GM10248 (cell line): ENCODE measurements at places on chromosomes 3 and 15.

GRCh38 chr3:169256027-169256426, 407.5 kb downstream of the MECOM start:
- no peak for DNase-seq

DNA sequence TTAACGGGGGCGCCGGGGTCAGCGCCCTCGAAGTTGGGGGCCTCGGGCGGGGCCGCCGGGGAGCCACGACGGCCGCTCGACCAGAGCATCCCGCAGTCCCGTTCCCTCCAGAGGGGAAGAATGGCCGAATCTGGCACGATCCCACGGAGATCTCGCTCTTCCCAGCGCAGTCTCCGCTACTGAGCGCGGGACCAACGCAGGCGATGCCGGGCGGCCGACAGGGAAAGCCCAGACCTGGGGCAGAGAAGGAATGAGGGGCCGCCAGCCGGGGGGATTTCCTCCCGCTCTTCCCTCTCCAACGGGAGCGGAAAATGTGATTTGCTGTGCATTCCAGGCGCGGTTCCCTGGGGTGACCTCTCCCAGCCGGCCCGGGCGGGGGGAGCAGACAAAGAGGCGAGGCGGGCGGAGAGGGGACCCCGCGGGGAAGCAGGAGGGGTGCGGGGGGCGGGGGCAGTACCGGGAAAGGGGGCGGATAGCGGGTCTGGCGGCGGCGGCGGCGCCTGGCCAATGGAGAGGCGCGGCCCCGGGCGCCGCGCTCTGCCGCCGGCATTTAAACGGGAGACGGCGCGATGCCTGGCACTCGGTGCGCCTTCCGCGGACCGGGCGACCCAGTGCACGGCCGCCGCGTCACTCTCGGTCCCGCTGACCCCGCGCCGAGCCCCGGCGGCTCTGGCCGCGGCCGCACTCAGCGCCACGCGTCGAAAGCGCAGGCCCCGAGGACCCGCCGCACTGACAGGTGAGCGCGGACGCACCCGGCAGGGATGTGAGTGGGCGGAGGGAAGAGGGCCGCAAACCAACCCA, at the start of gene GREM1:
Gene GREM1, plus strand, starts transcription at position 579 of the 801 bp plus-strand sequence. CDS start 12,687 bp downstream, outside the sequence.
- no peak for DNase-seq

- no peak for DNase-seq
These were observed 25.9 kb upstream of the SLCO2A1 start for GRCh38 chr3:134055661-134056060.

DNA sequence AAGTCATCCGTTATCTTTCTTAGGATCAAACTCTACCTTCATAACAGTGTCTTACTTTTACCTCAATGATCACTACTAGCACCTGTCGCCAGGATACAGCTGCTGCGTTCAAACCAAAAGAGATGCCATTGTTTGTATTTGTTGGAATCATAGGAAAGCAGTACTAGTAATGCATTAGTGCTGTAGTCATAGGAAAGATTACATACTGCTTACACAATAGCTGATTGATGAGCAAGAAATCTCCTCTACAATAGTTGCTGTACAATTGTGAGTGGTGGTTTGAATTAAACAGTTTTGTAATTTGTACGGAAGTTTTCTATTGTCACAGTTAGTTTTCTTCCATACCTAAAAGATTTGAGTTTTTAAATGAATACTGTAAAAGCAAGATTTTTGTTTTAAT, 21.4 kb downstream of the ACAP2 start:
- no peak for DNase-seq

GRCh38 chr3:159775372-159775961, 213.2 kb upstream of the IL12A start:
- no peak for DNase-seq

GRCh38 chr3:107810171-107811071, 280.4 kb downstream of the CD47 start:
- no peak for DNase-seq

- no peak for DNase-seq
These were observed 15.1 kb downstream of the ABI3BP start for GRCh38 chr3:100978011-100978659.

DNA sequence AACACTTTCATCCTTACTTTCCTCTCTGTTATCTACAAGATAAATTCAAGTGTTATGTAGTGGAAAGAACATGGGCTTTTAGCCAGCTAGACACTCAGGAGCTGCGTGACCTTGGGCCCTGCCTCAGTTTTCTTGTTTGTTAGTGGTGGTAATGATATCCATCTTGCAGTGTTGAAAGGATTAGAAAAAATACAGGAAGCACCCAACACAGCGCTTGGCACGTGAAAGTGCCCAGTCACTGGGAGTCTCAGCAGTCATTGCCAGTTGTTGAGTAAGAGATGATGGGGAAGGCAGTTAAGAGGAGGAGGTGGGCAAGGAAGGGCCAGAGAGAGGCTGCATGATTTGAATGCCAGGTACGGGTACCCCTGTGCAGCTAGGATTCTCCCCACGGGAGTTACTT, 5.3 kb downstream of the PDIA5 start:
- DNase-seq, result no peak

DNA sequence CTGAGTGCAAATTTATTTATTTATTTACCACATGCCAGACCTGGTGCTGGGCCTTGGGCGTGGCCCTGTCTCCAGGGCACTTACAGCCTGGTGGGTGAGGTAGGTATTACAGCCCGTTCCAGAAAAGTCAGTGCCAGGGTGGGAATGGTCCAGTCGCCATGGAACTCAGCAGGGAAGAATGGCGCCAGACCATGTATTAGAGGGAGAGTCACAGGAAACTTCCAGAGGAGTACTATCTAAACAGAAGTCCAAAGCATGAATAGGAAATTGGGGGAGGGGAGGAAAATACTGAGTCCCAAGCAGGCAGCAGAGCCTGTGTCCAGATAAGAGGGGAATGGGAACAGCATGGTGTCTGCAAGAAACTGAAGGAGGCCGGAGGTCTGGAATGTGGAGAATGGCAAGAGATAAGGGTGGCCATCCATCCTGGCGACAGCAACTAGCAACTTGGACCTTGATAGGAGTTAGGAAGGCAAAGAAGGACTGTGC, 27.0 kb downstream of the SH3BP5 start:
- DNase-seq, result no peak

- DNase-seq, result no peak
These were observed at the start of gene BCHE for GRCh38 chr3:165837058-165837525. Gene BCHE, minus strand, starts transcription at chr3:165837423. Its CDS starts 6,390 bp downstream, at chr3:165831033.

- DNase-seq, result no peak
These were observed 32.1 kb upstream of the PCSK6 start for GRCh38 chr15:101521591-101521990.

DNA sequence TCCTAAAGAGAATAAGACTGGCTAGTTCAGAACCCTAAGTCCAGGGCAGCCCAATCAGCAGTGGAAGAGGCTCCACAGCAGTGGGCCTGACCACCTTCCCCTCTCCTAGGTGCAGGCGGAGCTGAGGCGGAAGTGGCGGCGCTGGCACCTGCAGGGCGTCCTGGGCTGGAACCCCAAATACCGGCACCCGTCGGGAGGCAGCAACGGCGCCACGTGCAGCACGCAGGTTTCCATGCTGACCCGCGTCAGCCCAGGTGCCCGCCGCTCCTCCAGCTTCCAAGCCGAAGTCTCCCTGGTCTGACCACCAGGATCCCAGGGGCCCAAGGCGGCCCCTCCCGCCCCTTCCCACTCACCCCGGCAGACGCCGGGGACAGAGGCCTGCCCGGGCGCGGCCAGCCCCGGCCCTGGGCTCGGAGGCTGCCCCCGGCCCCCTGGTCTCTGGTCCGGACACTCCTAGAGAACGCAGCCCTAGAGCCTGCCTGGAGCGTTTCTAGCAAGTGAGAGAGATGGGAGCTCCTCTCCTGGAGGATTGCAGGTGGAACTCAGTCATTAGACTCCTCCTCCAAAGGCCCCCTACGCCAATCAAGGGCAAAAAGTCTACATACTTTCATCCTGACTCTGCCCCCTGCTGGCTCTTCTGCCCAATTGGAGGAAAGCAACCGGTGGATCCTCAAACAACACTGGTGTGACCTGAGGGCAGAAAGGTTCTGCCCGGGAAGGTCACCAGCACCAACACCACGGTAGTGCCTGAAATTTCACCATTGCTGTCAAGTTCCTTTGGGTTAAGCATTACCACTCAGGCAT, 33.7 kb downstream of the VIPR1 start:
- DNase-seq, result peak; percentile 59

DNA sequence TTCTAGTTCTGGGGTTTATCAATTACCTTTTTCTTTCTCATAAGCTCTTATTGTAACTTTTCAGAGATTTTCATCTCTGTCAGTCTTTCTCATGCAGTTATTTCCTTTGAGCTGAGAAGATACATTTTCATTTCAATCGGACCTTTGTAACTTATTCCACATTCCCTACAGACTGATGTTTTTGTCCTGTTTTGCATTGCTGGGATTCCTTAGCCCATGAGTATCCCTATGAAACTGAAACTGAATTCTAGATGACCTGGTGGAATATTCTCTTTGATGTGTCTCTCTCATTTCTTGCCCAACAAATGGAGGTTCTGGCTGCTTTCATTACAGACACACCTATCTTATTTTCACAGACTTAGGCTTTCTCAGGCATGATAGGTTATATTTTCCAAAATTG, 10.5 kb upstream of the EPHA6 start:
- DNase-seq, result no peak

DNA sequence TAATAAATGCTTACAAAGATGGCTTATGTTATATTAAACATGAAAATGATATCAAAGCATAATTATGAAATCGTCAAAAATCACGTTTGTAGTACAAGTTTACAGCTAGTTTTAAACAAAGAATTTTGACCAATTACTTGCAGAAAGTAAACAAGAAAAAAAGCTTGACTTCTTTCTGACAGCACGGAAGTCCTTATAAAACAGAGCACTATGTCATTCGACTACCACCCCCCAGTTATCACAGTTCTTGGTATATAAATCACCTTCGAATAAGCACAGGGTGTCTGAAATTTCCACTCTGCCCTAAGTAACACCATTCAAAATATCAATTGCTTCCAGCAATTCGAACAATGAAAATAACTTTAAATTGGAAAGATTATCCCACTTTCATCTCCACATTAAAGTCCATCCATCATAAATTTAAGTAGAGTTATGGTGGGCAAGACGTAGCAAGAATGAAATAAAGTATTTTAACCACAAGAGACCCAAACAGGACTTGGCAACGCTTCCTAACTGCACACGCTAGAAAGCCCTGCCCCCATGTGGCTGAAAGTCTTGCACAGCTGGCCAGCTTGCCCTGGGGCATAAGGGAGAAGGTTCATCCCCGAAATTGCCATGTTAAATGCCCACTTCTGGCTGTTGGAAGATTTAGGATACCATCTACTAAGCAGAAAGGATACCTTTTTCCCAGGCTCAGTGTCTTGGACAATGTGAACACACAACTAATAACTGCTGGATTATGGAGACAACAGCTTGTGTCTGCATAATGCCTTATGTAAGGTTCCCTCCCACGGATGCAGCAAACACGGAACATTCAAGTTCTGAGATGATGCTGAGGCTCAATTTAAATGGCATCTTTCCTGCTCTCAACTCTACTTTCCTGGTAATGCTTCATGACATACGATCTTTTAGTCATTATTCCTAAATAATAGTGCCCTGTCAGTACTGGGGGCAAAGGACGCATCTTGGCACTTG, 116.4 kb upstream of the TJP1 start:
- no peak for DNase-seq

DNA sequence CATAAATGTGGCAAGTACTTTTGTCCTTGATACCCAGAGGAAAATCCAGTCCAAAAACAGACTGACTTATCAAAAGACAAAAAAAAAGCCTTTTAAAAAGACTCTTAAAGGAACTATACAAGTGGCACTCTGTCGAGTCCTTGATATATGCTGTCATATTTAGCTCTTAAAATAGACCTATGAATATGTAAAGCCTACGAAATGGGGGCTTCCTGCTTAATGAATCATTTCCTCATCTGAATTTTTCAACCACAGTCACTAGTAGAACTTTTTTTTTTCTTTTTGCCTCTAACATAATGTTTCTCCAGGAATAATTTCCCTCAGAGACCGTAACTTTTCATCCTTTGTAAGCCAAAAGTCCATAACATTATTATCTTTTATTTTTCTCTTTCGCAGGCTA, 95.8 kb downstream of the P3H2 start:
- DNase-seq, result no peak

GRCh38 chr3:98846101-98846500, 55.4 kb downstream of the DCBLD2 start:
- no peak for DNase-seq

DNA sequence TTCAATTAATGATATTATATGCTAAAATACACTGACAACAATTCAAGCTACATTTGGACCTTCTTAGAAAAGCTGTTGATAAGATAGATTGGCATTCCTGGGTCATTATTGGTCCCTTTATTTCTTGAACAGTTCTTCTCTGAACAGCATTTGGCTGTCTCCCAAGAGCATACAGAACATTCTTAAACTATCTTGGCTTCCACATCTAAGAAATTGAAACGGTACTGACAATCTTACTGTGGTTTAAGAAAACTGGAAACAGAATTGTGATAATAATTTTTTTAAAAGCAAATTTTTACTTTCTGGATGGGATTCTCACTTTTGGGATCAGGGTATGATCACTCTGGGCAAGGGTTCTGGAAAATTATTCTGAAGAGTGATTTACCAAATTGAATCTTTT, 161.7 kb upstream of the ZNF385D start:
- DNase-seq, result no peak

DNA sequence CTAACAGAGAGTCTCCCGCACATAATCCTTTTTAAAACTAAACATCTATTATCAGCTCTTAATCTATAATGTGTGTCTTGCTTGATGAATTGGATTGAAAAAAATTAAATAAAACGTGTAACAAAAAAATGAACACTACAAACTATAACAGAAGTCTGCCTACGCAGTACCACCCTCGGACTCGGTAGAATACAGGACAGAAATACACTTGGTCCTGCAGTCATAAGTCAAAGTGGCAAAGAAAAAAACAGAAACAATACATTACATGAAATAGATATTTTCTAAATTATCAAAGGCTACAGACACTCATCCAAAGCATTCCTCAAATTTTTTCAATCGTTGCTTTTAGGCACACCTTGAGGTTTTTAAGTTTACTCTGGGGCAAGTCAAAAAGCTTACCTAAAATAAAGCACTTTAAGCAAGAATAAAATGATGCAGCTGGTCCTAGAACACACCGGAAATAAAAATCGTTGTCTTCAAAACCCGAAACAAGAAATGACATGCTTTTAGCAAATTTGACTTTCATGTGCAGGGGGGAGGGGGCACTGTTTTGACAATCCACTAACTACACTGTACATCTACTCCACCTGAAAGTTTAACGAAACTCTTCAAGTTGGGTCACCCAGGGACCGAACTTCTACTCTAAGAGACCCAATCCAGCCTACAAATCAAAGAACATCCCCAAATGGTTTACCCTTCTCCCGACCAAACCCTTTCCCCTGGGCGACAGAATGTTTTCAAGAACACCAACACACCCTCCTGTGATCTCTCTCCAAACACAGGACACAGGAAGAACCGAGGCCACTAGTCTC, 1.3 kb downstream of the ADAM10 start:
- DNase-seq, result peak; percentile 20

DNA sequence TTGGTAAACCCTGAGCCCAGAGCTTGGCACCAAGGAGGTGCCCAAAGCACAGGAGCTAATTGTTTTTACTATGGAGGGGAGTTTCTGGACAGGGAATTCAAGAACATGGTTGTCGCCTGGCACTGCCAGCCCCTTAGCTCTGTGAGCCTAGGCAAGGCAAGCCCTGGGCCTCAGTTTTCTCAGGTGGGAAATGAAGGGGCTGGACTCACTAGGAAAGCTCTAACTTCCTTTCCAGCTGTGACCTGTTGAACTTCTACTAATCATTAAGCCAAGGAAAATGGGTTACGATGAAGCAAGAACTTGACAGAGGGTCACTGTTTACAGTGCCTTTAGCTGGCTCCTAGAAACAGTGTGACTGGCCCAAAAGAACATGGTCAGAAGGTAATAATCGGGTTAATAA, 277.2 kb downstream of the SHQ1 start:
- DNase-seq, result no peak

- no peak for DNase-seq
These were observed 59.1 kb downstream of the SCN10A start for GRCh38 chr3:38756892-38757291.

GRCh38 chr15:50687302-50687902, 805 bp upstream of the TRPM7 start:
- no peak for DNase-seq
